ENCODE measurements at places on chromosomes 1 and 21. TPM values are rescaled to one million over a fixed set of nuclear protein-coding genes. Genes with fewer than 3 reads are reported as not detected.

Gene CEP104
- 14.8 TPM for total RNA-seq

DNA sequence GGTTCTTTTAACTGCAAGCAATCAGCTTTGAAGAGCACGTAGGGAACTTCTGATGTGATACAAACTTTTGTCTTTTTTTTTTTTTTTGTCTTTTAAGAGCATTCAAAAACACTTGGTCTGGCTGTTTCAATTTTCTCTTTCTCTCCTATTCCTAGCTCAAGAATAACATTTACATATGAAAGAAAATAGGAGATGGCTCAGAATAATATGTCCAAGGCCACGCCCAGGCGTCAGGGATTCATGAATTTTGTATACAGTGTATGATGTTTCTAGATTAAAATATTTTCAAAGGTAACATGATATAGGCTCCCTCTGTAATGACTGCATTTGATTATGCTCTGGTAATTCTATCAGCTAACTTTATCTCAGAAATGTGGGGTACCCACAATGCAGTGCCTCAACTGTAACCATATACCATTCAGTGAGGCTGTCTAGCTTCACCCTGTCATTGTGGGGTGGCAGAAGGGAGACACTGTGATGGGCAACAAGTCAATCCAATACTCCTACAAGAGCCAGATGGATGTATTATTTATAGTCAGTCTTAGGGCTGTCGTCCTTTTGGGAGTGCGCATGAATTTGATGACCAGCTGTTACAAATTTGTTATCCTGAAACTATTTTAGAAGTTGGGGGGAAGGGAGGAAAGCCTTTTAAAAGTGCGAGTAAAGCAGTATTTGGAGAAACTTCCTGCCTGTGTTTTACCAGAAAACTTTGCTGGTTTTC lies 1.5 kb upstream of the AKNAD1 start:
- DNase-seq, result no peak

- DNase-seq, result no peak
Measured at GRCh38 chr1:162193221-162193620, 123.7 kb downstream of the NOS1AP start.

Gene WLS
- 26.7 TPM for total RNA-seq

DNA sequence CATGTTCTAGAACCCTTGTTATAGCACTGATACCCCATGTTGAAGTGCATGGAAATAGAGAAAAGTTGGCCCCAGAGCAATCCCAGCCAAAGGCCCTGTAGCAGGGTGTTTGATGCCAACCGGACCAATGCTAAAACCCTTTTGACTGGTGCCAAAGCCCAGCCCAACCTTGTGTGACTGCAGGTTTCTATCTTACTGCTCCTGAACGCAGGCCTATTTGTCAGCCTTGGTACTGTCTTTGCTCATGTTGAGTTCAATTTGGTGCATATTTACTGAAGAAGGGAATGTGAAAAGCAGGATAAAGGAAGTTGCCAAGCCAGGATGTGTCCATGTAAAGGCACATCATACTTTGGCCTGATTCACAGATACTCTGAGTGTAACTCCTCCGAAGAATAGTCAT lies 51.7 kb upstream of the NFASC start:
- DNase-seq, result no peak

GRCh38 chr21:36246080-36246631 lies 73.8 kb upstream of the MORC3 start:
- no peak for DNase-seq

Gene CNIH3
- total RNA-seq, result 6.4 TPM

Gene COL11A1
- total RNA-seq, result 10.0 TPM

Gene HCRTR1
- not detected for total RNA-seq

DNA sequence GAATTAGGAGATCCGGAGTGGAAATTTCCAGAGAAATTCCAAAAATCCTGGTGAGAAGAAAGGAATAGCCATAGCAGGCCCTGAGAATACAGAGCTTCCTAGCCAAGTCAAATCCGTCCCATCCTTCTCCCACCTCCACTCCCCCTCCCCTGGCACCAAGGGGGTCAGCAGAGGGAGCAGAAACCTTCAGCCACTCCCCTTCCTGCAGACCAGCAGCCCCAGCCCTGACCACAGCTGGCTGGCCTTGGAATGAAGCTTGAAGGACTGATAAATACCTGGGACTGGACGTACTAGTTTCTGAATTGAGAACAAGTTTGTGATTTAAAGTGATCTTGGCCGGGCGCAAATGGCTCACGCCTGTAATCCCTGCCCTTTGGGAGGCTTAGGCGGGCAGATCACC lies 13.8 kb upstream of the RIPPLY3 start:
- no peak for DNase-seq

GRCh38 chr1:8718850-8719361 lies 98.5 kb downstream of the RERE start:
- peak; percentile 11 for DNase-seq

DNA sequence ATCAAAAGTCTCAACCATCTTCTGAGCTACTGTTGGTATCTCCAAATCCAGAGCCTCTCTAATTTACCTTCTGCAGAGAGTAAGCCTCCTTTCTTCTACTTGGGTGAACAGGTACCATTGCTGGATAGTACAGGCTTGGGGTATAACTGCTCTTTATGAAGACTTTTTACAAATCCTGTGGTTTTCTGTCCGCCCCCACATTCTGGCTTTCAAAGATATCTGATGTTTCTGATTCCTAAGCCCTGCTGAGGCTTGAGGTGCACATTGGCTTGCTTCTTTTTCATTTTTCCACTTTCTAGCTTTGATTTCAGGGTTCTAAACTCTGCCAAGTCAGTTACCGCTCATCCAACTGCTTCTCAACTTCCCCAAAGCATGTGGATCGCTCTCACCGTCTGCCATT lies 37.1 kb downstream of the TENT5C start:
- no peak for DNase-seq

Gene BRINP3
- not detected for total RNA-seq

DNA sequence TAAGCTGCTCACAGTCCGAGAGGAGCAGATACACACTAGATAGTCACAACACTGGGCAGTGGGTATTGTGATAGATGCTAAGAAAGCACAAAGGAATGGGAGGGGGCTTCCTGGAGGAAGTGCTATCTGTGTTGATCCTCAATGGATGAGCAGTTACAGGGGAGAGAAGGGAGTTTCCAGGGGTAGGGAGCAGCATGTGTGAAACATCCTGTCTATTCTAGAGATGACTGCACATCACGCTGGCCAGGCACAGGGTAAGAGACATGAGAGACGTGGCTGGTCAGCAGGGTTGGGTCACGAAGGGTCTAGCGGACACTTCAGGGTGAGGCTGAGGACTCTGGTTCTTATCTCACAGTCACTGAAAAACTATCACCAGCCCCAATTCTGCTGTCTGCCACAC lies 235.2 kb downstream of the TRABD2B start:
- no peak for DNase-seq

- DNase-seq, result peak; percentile 17
Measured at GRCh38 chr1:54989968-54990810, 8.5 kb upstream of the BSND start.

- no peak for DNase-seq
Measured at GRCh38 chr1:218557731-218558130, 212.6 kb downstream of the TGFB2 start.

DNA sequence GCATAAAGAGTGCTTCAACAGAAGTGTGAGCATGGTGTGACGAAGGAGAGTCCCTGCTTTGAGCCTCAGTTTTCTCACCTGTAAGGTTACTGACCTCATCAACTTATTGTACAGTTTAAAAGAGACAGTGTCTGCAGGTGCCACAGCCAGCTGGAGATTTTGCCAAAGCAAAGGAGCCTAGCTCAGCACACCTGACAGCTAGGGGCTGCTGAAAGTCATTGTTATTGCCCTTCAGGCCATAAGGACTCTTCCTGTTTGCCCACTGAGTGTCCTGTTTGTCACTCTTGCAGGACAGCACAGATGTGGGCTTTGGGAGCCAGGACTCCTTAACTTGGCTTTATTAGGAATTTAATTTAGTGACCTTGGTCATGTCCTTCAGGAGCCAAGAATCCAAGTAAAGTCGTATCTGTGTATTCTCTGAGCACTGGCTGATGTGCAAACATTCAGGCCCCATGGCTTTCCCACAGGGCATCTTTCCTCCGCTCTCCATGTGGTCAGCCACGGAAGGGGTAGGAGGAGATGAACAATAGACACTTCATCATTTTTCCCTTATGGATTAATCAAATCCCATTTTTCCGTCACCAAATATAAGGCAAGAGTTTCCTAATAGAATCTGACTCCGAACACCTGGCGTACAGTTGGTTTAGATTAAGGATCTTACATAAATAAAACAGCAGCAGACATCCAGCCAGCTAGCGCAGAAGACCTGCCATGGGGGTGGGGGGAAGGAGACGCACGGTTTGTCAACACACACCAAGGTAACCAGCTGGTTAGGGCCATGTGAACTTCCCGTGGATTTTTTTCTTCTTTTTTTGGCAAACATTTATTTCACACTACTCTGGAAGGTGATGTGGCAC lies 43.1 kb upstream of the KANK4 start:
- no peak for DNase-seq
